Esophagus muscularis mucosa (tissue), 4 donors: ENCODE measurements at places on chromosomes 7 and 10. TPM values are rescaled to one million over a fixed set of nuclear protein-coding genes. Genes with fewer than 3 reads are reported as not detected.

- DNase-seq: no peak
- no peaks in the 10 kb centered on the region for H3K36me3 ChIP-seq
- H3K4me1 ChIP-seq: no peaks in the 10 kb centered on the region
- no peak overlapping the region for H3K27ac ChIP-seq
- H3K4me3 ChIP-seq: no peak overlapping the region
These were observed 268.9 kb downstream of the ADK start for GRCh38 chr10:74419958-74420375.

DNA sequence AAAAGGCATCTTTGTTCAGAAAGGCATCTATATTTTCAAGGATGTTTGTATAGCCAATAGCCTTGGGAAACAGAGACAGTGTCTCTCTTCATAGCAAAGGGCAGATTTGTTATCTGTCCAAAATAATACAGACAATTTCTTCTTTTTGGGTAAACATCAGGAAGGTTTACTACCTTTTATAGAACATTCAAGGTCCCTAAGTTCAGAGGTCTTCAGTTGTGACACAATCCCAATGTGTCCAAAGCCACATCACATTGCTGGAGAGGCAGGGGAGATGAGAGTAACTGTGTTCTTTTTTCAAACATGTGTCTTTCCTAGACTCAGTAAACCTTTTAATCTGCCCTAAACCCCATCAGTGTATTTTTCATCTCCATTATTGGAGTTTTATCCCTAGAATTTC lies 33.6 kb upstream of the FAM13C start:
- no peaks in the 10 kb centered on the region for H3K36me3 ChIP-seq
- H3K27me3 ChIP-seq: no peaks in the 10 kb centered on the region
- H3K4me3 ChIP-seq: no peak overlapping the region
- H3K4me1 ChIP-seq: peaks cover 4% of the 10 kb centered on the region
- no peak for DNase-seq

GRCh38 chr10:33136781-33137180 lies 178.8 kb upstream of the ITGB1 start:
- no peak overlapping the region for H3K27ac ChIP-seq
- no peak for DNase-seq
- peaks cover 33% of the 10 kb centered on the region for H3K4me1 ChIP-seq
- H3K4me3 ChIP-seq: no peak overlapping the region
- no peaks in the 10 kb centered on the region for H3K36me3 ChIP-seq
- H3K27me3 ChIP-seq: no peaks in the 10 kb centered on the region

Gene A1CF
- total RNA-seq: not detected

Gene ARHGAP12
- total RNA-seq: 34.8 TPM

GRCh38 chr10:92756201-92757065 lies 66.7 kb downstream of the HHEX start:
- no peak for DNase-seq
- no peaks in the 10 kb centered on the region for H3K27me3 ChIP-seq
- peaks cover 21% of the 10 kb centered on the region for H3K4me1 ChIP-seq
- no peaks in the 10 kb centered on the region for H3K36me3 ChIP-seq
- H3K27ac ChIP-seq: peak overlapping the region; percentile 86
- no peak overlapping the region for H3K4me3 ChIP-seq

- H3K36me3 ChIP-seq: no peaks in the 10 kb centered on the region
- no peak overlapping the region for H3K4me3 ChIP-seq
- no peaks in the 10 kb centered on the region for H3K4me1 ChIP-seq
- DNase-seq: peak; percentile 31
These were observed 86.2 kb upstream of the AOAH start for GRCh38 chr7:36810489-36810888.

Gene NUPR2
- not detected for total RNA-seq

DNA sequence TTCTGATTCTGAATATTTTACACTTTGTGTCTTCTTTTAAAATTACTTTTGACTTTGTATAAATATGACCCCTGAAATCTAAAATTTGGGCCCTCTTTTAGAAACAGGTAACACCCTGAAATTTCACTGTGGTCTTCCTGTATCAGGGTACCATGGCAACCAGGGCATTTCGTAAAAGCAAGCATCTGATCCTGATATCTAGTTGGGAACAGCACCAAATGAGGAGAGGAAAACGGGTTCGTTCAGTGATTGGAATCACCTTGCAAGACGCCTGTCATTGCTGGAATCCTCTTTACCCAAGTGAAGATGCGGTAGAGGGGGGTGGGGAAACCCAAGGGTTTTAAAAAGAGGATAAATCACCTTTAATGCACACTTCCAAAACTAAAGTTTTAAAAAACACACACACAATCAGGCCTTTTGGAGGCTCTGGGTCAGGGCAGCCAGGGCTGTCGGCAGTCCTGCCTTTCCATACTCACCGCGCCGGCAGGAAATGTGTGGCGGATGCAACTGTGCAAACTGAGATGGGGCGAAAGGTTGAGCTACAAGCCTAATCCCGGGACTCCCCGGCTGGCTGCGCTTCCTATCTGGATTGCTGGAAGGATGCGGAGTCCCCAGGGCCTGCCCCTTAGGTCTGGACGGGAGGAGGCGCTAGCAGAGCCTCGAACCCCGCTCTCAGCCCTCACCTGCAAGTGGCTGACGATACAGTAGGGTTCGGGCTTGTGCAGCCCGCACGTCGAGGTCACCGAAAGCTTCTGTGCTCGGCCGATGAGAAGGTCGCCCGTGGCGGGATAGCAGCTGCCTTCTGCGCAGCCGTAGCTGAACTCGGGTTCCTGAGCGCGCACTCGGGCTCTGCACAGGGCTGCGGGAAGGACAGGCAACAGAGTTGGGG lies 1.8 kb downstream of the LAMB1 start:
- H3K27me3 ChIP-seq: no peaks in the 10 kb centered on the region
- H3K4me1 ChIP-seq: peaks cover 22% of the 10 kb centered on the region
- peak overlapping the region; percentile 86 for H3K4me3 ChIP-seq

DNA sequence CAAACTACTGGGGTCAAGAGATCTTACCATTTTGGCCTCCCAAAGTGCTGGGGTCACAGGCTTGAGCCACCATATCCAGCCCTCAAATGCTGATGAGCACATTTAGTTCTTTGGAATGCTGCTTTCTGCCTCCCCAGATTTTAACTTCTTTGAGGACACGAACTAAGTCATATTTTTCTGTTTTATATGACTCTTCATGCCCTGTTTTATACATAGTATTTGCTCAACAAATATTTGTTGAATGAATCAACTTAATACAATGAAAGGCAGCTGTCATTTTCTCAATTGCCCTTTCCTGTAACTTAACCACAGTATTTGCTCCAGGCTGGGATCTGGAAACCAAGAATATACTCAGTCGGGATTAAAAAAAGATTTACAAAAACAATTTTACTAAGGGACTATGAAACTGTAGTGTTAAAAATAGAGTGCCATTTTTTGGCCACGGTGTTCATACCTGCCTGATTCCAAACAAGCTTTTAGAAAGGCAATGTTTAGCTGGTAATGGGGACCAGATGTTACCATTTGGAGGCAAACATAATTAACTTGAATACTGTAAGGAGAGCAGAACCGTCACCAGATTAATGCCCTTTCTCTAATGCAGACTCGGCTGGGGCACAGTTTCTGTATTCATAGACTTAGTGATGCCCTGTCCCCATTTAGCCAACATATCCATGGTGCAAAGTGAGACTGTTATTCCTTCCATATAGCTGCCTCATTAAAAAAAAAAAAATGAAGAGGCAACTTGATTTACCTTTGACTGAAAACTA lies 117.6 kb downstream of the NRP1 start:
- no peak overlapping the region for H3K4me3 ChIP-seq
- no peak overlapping the region for H3K27ac ChIP-seq
- H3K36me3 ChIP-seq: peaks cover 3% of the 10 kb centered on the region
- no peaks in the 10 kb centered on the region for H3K27me3 ChIP-seq
- H3K4me1 ChIP-seq: peaks cover 6% of the 10 kb centered on the region

GRCh38 chr7:33651998-33652515 lies 253.3 kb upstream of the BMPER start:
- no peak for DNase-seq
- no peak overlapping the region for H3K27ac ChIP-seq
- no peaks in the 10 kb centered on the region for H3K4me1 ChIP-seq
- no peak overlapping the region for H3K4me3 ChIP-seq
- no peaks in the 10 kb centered on the region for H3K36me3 ChIP-seq

- H3K27me3 ChIP-seq: no peaks in the 10 kb centered on the region
- peaks cover 23% of the 10 kb centered on the region for H3K4me1 ChIP-seq
- no peaks in the 10 kb centered on the region for H3K36me3 ChIP-seq
- H3K4me3 ChIP-seq: no peak overlapping the region
- no peak for DNase-seq
These were observed 138.1 kb downstream of the KIAA1217 start for GRCh38 chr10:24346877-24347519.

Gene PLEKHS1
- total RNA-seq: not detected

Gene GCK
- 1.2 TPM for total RNA-seq

- no peaks in the 10 kb centered on the region for H3K27me3 ChIP-seq
- H3K4me3 ChIP-seq: no peak overlapping the region
- no peak overlapping the region for H3K27ac ChIP-seq
- H3K4me1 ChIP-seq: peaks cover 37% of the 10 kb centered on the region
- DNase-seq: peak; percentile 82
- H3K36me3 ChIP-seq: no peaks in the 10 kb centered on the region
These were observed 30.0 kb downstream of the PRLHR start for GRCh38 chr10:118565301-118566075.

DNA sequence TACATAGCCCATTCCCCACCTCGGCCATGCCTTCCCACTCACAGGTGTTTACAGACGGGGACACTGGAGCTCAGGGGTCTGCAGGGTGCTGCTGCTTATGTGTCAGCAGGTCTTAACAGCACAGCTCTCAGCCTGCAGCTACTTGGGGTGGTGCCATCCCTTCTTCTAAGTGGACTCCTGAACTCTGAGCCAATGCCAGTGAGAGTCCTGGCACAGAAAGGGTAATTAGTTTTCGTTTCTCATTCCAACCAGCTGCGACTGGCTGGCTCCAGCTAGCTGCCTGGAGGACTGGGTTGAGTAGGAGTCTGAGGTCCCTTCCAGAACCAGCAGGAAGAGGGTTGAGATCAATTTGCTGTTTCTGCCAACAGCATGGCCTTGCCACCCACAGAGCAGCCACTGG lies 88.3 kb upstream of the AGK start:
- no peaks in the 10 kb centered on the region for H3K36me3 ChIP-seq
- H3K4me3 ChIP-seq: no peak overlapping the region
- H3K27me3 ChIP-seq: no peaks in the 10 kb centered on the region
- H3K4me1 ChIP-seq: no peaks in the 10 kb centered on the region

Gene ZNF736
- total RNA-seq: 4.1 TPM

DNA sequence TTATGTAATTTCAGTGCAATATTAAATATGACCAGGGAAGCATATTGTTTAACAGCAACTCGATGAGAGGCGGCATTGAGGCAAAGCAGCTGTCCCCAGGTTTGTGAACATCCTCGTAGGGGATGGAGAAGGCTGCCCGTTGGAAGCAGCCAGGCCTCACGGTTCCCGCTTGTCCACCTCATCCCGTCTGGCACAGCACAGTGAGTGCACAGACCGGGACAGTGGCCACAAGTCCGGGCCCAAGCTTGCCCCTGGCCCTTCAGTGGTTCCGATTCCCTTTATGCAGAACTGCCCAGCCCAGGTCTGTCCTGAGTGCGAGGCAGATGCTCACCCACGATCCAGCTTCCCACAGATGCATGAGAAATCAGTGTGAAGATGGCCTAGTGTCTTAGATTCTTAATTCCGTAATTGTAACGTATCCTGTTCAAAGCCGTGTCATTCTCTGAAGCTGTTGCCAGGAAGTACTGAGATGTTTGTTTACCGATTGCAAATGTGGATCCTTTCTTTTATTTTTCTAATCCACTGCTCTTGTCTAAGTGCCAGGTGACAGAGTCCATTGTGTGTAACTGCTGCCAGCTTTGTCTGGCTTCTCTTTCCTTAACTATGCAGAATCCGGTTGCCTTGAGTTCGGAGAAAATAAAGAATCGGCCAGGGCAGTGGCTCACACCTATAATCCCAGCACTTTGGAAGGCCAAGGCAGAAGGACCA lies 35.5 kb downstream of the PFKP start:
- H3K27ac ChIP-seq: peak overlapping the region; percentile 88
- no peak for DNase-seq
- H3K4me1 ChIP-seq: peaks cover 62% of the 10 kb centered on the region
- H3K4me3 ChIP-seq: no peak overlapping the region
- no peaks in the 10 kb centered on the region for H3K27me3 ChIP-seq

GRCh38 chr10:29634764-29635625 lies at the start of gene SVIL:
Gene SVIL, minus strand, starts transcription at chr10:29634971. Its CDS starts 79,913 bp downstream, at chr10:29555058.
- no peaks in the 10 kb centered on the region for H3K27me3 ChIP-seq
- DNase-seq: peak; percentile 95
- peak within 1 kb of the TSS; percentile 41 for H3K4me3 ChIP-seq
- H3K27ac ChIP-seq: peak within 1 kb of the TSS; percentile 87

GRCh38 chr10:75396631-75397495 lies 4.7 kb downstream of the ZNF503 start:
- peak overlapping the region; percentile 95 for H3K4me3 ChIP-seq
- no peak for DNase-seq
- peaks cover 12% of the 10 kb centered on the region for H3K36me3 ChIP-seq
- H3K4me1 ChIP-seq: peaks cover 40% of the 10 kb centered on the region
- H3K27ac ChIP-seq: peak overlapping the region; percentile 100
